ENCODE measurements at places on chromosomes 1 and 21.

- no peak for DNase-seq
Measured at GRCh38 chr21:29080454-29080941, 7.0 kb upstream of the CCT8 start.

- DNase-seq, result peak; percentile 33
Measured at GRCh38 chr1:90434460-90434859, 282.6 kb downstream of the BARHL2 start.

GRCh38 chr1:221916176-221916575 is 174.3 kb upstream of the DUSP10 start:
- no peak for DNase-seq

GRCh38 chr1:94807742-94808491 is 12.2 kb upstream of the SLC44A3 start:
- peak; percentile 32 for DNase-seq

DNA sequence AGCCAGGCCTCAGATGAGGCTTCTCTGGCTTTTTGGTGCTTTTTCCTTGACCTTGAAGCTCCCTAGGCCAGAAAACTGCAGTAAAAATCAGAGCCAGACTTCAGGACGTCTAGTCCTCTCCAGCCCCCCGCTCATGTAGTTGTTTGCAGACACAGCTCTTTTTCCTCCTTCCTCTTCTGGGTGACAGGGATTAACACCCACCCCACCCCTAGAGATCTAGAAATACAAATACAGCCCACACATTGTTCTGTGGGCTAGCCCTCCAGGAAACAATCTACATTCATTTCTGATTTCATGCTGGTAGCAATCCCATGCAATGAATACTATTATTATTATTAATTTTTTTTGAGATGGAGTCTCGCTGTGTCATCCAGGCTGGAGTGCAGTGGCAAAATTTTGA is 9.9 kb upstream of the CLSTN1 start:
- no peak for DNase-seq

- DNase-seq, result no peak
Measured at GRCh38 chr1:239706245-239706892, 320.0 kb downstream of the CHRM3 start.

DNA sequence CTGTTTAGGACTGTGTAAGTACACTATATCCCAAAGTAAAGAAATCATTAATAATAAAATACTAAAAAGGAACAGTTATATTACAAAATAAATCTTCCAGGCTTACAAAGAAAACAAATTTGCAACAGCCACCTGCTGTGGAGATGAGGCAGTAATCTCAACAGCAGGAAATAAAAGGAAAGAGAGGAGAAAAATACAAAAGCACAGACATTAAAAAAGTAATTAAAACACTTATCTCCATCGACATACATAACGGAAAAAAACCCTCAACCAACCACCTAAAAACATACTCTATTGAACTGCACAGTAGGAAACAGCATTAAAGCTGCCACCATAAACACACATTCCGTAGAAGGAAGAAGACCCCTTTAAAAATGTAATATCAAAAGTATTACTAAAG is 317.6 kb downstream of the DPYD start:
- no peak for DNase-seq

DNA sequence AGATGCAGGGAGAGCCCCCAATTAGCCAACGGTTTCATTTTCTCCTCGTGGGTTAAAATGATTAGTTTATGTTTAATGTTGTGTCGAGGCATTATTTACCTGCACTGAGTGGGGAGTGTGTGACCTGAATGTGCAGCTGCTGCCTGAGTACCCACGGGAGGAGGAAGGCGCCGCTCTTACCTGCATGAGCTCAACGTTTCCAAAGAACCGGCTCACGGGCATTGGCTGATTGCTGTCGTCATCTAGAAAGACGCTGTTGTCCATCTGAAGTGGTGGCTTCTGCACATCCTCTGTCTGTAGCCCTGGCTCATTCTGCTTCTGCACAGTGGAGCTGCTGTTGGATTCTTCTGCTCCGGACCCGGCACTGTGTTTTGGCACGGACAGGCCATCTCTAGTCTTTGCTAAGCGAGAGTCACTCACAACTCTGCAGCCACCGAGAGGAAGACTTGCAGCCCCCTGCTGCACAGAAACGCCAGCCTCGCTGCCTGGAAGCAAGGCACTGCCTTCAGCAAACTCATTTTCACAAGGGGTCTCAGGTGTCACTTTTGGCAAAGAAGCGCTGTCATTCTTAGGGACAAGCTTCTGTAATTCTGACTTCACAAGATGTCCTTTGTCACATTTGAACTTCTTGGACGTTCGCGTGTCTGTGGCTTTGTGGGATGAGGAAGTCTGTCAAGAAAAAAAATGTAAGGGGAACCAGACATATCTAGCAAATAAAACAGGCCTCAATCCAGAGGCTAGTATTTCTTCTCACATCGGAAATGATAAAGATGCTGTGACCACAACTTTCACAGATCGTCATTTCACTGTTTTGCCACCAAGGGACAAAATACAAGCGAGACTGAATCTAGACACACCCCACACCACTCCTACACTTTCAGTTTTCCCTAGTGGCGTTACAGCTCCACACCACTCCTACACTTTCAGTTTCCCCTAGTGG is 9.4 kb downstream of the C1orf174 start:
- no peak for DNase-seq

DNA sequence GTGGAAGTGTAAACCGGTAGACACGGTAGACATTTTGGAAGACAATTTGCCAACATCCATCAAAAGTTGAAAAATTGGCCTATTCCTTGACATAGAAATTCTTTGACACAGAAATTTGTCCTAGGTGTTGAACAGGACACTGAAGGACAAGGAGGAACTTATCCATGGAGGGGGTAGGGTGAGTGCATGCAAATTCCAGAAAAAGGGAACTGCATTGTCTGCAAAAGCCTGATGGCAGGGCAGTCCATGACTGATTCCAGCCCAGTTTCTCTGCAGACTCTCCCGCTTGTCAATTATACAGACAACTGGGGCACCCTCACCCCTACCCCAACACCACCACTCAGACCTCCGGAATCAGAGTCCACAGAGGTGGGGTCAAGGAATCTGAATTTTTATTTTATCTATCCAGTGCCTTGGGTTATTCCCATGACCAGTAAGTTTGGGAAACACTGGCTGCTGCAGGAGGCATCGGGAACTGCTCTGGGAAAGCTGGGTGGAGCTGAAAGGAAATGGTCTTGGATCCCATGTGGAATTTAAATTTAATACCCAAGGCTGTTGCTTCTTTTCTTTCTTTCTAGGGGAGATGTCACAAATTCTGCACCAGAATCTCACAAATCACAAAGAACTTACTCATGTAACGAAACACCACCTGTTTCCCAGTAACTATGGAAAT is 103.3 kb upstream of the SLC45A1 start:
- no peak for DNase-seq

GRCh38 chr1:205568469-205569361 is 63.1 kb downstream of the ELK4 start:
- no peak for DNase-seq

DNA sequence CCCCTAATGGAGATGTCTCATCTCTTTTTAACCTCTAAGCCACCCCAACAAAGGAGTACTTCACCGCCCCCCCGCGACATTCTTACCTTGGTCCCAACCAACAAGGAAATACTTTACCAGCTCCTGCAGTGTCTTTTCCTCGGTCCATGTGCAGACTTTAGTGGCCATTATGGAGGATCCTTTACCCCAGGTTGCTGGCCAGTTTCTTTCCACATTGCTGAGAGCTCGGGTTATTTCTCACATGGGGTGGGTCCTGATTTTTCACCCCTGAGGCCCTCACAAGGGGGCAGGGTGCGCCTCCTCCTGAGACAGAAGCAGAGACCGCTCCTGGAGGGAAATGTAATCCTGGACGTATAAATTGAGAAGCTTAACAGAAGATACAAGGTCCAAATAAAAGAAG is 3.0 kb upstream of the AADACL3 start:
- DNase-seq, result no peak

DNA sequence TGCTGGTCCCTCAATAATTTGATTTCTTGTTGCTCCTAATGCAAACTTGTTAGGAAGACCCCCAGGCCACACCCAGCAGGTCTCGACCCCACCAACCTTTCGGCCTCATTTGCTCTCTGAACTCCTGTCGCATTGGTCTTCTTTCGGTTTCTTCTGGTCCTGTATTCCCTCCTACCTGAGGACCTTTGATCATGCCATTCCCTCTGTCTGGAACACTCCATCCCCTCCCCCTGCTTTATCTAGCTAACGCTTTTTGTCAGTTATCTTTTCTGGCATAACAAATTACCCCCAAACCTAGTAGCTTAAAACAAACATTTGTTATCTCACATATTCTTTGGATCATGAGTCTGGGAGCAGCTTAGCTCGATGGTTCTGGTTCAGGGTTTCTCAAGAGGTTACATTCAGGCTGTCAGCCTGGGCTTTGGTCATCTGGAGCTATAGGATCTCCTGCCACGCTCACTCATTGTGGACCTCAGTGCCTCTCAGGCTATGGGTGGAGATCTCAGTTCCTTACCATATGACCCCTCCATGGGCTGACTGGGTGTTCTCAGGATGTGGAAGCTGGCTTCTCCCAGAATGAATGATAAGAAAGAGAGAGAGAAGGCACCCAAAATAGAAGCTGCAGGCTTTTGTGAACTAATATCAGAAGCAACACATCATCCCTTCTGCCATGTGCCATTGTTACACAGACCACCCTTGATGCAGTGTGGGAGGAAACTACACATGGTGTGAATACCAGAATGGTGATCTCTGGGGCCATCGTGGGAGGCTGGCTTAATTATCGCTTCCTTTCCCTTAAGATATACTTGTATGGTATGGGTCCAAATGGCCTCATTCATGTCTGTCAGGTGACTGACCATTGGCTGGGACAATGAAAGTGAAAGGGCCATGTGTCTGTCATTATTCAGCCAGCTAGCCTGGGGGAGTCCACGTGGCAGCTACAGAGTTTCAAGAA is 29.1 kb upstream of the BCAR3 start:
- no peak for DNase-seq

DNA sequence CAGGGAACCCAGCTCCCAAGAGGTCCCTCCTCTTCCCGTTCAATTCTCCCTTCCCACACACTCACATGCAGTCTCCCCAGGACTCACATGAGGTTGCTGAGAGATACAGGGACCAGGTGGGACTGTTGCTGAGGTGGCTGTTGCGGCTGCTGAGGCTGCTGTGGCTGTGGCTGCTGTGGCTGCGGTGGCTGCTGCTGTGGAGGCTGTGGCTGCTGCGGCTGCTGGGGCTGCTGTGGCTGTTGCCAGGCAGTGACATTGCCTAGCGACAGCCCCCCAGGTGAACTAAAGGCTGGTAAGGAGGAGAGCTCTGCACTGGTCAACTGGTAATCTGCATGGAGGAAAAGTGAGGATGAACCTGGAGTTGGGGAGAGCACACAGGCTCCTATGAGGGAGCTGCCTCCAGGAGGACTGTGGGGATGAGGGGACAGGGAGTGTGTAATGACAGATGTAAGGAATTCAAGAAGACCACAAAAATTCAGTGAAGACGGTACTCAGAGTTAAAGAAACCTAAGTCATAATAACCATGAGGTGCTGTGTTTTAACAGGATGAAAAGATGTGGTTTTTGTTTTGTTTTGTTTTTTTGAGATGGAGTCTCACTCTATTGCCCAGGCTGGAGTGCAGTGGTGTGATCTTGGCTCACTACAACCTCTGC is 31.8 kb downstream of the MEF2D start:
- no peak for DNase-seq

- no peak for DNase-seq
Measured at GRCh38 chr1:26630634-26631033, 65.2 kb upstream of the ARID1A start.

DNA sequence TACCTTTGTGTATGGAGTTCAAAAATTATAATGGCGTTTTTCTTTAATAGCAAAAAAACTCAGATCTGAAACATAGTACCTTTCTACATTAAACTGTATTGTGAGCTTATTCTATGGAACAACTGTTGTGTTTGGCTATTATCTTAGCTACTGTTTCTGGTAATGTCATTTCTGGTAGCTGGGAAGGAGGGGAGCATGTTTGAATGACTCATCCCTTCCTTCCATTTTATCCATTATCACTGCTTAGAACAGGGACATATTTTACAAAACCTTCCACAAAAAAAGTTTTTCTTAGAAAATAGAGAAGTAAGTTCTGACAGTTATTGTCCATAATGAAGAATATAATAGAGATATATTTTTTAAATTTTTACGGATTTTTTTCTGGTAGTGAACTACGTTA is 128.3 kb downstream of the NRDC start:
- peak; percentile 48 for DNase-seq

DNA sequence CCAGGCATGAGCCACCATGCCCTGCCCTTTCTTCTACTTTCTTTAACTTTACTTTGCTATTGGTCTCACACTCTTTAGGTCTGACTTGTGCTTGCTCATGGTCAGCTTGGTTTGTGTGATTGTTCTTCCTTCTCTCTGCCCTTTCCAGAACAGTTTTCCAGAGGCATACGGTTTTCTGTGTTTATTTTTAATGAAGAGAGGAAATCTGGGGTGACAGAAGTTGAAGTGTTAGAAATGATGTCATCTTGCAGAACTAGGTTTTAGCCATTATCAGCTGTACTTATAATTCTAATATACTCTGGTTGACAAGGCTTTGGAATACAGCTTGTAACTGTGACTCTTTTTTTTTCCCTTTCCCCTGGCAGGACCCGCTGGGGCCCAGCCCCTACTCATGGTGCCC is 14.4 kb downstream of the AGO3 start:
- no peak for DNase-seq

- no peak for DNase-seq
Measured at GRCh38 chr1:119358636-119359035, 9.9 kb upstream of the HAO2 start.

DNA sequence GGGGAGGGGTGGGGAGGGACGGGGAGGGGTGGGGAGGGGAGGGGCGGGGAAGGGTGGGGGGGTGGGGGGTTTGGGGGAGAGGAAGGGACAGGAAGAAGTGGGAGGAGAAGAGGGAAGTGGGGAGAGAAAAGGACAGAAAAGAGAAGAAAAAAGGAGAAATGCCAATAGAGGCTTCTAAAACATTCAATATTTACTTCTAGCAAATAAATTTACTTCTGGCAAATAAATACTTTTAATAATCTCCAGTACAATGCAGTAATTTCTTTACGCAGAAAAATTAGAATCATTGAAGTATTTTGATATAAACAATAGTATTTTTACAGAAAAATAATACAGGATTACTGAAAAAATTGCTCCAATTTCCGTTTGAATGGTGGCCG is 9.4 kb upstream of the GPR161 start:
- no peak for DNase-seq

- no peak for DNase-seq
Measured at GRCh38 chr1:45718289-45718688, 30.3 kb downstream of the TMEM69 start.

DNA sequence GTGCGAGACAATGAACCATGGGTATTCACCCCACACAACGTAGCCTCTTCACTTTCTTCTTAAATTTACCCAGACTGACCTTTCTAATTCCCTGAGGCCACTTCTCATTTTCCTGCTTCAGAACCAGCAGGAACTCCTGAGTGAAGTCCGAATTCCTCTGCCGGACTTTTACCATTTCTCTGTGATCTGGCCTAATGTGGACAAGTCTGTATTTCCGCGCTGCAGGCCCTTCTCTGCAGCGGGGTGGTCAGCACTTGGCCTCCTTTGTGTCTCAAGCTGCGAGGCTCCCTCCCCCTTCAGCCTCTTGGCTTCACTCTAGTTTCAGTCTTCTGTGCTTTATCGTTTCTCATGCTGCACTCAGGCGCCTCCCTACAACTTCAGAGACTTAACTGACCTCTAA is 9.4 kb upstream of the CTBS start:
- no peak for DNase-seq

GRCh38 chr21:28936036-28936435 is 56.6 kb downstream of the LTN1 start:
- DNase-seq, result no peak

GRCh38 chr1:29524285-29525065 is 288.2 kb downstream of the PTPRU start:
- no peak for DNase-seq
